WTC11 (cell line): ENCODE measurements at places on chromosomes 12 and 14.

DNA sequence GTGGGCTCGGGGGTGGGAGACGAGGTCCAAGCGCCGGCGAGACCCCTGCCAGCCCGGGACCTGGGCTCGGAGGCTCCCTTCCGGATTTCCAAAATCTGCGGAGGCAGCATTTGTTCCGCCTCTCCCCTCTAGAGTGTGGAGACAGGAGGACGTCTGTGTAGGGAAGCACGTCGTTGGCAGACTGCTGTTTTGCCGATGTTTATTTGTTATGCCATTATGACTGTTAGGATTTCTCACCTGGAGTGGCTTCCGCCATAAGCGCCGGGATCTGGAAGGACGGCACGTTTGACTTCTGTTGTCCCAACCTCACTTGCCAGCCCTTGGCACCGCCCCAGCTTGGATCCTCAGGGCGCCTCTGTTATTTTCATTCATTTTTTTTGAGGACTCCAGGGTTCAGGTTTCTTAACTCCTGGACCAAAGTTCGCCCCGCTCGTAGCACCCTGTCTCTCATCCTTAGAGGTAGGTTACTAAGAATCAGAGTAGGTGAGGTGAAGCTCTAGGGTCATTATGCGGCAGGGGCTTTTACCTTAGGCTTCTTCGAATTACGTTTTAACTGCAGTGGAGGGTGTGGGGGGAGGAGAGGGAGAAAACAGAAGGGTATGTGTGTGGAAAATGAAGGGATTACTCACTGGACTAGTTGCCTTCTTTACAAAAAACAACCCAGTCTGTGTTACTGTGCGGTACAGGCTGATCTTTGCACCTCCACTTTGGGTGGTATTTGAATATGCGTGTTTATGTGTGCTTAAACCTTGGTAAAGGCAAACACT lies 547 bp upstream of the PYGL start:
- DNase-seq: no peak

- no peak for DNase-seq
Measured at GRCh38 chr12:12922191-12922616, 29.8 kb downstream of the GPRC5D start.

DNA sequence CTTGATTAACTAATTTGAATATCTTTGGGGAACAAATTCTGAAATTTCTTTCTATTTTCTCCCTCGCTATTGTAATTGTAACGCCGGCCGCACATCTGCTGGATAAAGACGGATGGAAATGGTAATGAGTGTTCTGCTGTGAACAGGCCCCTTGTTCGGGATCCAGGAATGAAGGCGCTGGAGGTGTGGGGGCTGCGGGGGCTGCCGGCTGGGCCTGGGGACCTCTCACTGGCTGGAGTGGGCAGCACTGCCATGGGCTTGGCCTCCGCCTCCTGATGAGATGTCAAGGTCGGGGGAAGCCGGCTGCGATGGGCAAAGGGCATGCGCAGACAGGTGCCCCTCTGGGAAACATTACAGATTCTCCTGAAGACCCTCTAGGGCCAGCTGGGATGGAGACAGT lies 175.4 kb downstream of the PHETA1 start:
- DNase-seq: no peak

GRCh38 chr12:4572680-4573079 lies 10.7 kb downstream of the DYRK4 start:
- DNase-seq: no peak

DNA sequence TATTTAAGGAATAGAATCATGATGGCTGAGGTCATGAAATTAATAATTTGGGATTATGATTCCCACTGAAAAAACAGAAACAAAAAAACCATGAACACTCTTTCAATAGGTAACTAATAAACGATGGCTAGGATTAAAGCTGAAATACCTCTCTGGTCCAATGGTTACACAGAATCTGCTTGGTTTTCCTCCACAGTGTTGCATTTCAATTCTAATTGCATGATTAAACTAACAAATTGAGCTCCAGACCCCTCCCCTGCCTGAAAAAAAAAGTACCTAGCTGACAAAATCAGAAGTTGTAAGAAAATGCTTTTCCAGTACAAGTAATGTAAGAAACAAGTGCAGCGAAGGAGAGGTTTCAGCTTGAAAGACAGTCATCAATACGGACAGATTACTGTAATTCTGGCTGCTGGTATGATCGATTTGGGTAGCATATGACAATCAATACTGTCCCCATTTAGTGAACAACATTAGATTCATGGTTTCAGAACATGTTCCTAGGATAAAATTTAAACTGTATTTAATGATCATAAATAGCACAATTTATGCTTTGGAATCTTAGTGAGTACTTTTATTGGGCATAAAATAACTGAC lies 32.0 kb downstream of the INSM2 start:
- no peak for DNase-seq

GRCh38 chr12:49946086-49946485 lies 4.5 kb upstream of the AQP2 start:
- DNase-seq: no peak

DNA sequence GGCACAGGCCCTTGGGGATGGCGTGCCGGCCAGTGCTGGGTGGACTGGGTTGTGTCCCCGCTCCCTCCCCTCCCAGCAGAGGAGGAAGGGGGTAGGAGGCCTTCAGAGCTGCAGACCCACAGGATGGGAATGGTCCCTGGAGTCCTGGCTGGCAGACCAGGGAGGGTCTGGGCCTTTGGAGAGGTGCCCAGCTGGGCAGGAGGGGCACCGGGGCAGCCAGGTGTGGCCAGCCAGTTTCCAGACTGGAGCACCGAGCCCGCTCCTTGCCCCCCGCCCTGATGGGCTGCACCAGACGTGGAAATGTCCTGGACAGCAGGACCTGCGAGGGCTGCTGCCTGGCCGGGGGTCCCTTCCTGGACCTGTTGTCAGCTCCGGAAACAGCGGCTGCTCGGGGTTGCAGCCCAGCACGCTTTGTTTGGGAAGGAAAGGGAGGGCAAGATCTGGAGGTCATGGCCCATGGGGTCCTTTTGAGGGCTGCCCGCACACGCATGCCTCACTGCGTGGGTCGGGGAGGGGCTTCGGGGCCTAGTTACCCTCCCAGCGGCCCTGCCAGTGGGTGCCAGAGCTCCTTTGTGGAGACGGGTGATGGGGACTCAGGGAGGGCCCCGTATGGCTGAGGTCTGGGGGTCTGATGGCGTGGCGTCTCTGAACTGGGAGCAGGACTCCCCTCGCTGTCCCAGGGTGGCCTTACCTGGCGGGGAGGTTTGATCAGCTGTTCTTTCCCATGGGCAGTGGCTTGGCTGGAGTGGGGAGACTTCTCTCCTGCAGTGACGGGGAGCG lies 9.1 kb downstream of the KIF26A start:
- DNase-seq: no peak

DNA sequence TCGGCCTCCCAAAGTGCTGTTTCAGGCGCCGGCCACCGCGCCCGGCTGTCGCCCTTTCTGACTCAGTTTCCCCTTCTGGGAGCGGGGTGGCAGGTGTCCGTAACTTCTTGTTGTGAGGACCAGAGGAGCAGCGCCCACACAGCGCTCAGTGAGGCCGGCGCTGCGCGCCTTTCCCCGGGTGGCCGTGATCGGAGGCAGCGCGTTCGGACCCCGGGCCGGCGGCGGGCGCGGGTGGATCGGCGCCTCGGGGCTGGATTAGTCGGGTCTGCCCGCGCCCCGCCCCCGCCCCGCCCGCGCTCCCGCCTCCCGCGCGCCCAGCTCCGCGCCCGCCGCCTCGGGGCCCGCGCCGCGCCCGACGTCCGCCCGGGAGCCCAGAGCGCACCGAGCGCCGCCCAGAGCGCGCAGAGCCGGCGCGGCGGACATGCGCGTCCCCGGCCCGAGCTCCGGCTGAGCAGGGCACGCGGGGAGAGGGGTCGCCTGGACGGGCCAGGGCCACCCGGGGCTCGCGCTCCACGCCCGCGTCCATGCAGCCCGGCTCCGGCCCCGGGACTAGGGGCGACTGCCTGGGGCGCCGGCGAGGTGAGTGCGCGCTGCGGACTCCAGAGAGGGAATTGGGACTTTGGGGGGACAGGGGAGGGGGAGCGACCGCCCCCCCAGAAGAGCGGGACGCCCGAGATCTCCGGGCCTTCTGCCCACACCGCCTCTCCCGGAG lies 50.6 kb downstream of the LRCOL1 start:
- DNase-seq: peak; percentile 53

DNA sequence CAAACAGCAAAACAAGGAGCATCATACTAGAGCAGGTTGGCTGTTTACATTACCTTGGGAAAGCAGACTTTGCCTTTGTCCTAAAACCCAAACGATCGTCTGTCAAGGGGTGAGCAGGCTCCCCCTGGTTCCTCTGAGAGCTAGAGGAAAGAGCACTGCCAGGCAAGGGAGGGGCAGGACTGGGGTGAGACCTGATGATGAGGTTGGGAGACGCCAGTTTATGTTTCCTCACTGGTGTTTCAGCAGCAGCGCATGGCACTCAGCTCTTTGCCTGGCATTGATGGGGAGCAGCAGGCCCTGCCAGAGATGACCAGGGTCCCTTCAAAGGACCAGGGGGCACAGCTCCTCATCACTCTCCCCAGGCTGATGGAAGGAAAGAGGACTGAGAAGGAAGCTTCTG lies 7.9 kb upstream of the KRT2 start:
- DNase-seq: no peak

DNA sequence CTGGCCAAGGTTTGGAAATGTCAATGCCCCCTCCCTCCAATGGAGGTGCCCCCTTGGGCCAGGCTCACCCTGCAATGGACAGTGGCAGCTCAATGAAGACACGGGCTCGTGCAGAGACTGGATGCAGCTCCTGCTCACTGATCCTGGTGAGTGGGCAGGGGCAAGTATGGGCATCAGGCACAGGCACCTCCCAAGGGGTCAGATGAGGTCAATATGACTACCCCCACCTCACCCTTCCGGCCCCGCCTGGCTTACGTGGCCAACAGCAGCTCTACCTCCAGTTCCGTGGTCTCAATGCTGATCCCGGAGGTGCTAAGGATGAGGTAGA lies 13.6 kb downstream of the ITGA7 start:
- DNase-seq: no peak

DNA sequence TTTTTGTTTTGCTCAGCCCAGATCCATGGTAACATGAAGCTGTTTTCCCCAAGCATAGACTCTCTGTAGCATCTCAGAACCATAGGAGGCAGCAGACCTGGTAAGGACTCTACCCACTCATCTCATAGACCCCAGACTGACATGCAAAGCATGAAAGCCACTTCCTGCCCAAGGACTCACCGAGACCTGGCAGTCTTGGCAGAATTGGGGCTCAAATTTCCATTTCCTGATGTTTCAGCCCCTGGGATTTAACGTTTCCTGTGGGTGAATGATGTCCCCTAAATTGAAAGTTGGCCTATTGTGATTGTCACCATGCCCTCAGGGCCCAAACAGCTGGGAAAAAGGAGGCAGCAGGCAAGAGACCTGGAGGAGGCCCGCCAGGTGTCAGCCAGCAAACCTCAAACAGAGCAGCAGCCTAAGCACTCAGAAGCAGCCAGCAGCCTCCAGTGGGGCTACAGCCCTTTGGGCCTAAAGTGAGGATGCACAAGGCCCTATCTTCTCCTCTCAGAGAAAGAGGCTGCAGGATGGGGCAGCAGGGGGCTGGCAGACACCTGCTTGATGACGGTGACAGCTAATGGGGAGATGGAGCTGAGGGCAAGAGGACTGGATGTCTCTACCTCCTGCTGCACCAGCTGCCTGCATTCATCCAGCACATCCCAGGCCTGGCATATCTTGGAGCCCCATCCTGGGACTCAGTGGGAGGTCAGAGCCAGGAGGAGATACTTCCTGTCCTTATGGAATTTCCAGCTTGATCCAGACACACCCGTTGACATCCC lies 8.5 kb downstream of the KRT85 start:
- no peak for DNase-seq

DNA sequence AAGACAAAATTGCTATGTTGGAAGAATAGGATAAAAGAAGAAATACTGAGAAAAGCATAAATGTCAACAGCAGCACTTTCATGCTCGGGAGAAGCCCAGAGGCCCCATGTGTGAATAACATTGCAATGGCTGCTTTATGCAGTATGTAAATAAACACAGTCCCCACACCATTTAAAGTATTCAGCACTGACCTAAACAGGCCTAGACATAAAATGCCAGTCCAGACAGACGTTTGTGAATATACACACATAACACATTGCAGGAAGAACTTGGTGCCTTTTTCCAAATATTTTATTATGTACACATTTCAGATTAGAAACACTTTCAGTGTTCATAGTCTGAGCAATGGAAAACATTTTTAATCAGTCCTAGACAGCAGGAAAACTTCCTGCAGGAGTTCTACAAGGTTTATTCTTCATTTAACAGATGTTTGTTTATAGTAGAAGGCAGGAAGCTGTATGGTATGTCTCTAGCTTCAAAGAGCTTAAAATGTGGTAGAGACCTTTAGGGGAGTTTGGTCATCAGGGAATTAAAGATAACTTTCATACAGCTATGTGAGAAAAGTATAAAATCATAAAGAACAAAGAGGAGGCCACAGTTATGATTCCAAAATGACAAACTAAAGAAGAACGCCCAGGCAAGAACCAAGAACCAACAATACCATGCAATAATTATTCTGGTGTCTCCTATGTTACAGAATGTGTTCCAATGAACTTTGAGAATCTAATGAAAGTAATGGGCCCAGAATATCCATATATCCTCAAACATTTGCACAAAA lies 30.6 kb upstream of the SLC38A2 start:
- no peak for DNase-seq

- no peak for DNase-seq
Measured at GRCh38 chr12:105214148-105214547, 21.8 kb downstream of the APPL2 start.

DNA sequence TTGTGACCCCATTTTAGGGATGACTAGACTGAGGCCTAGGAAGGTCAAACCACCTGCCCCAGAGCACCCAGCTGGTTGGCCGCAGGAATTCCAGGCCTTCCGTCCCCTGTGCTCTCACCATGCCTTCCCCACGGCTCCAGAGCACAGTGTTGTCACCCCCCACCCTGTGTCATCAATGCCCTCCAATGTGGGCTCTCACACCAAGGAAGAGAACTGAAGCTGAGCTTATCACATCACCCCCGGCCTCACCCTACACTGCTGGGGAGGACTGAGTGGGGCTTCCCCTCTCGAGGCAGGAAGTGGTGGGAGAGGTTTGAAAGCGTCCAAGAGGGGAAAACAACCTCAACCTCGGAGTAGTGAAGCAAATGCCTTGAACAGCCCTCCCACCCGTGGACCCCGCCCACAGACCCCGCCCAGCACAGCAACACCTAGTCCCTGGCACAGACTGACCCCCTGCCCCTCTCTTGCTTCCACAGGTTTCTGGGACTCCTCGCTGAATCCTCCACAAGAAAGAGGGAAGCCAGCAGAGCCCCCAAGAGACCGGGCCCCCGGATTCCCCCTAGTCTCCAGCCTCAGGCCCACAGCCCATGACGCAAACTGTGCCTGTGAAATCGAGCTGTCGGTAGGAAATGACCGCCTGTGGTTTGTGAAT lies 97.2 kb downstream of the LGMN start:
- no peak for DNase-seq
